ENCODE measurements at places on chromosomes 3 and 15.

GRCh38 chr3:159974-160373 lies 36.6 kb upstream of the CHL1 start:
- DNase-seq, result no peak

DNA sequence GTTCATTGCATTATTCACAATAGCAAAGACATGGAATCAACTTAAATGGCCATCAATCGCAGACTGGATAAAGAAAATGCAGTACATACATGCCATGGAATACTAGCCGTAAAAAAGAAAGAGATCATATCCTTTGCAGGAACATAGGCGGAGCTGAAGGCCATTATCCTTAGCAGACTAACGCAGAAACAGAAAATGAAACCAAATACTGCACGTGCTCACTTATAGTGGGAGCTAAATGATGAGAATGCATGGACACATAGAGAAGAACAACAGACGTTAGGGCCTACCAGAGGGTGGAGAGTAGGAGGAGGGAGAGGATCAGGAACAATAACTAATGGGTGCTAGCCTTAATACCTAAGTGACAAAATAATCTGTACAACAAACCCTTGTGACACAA lies 57.9 kb downstream of the RASA2 start:
- no peak for DNase-seq

DNA sequence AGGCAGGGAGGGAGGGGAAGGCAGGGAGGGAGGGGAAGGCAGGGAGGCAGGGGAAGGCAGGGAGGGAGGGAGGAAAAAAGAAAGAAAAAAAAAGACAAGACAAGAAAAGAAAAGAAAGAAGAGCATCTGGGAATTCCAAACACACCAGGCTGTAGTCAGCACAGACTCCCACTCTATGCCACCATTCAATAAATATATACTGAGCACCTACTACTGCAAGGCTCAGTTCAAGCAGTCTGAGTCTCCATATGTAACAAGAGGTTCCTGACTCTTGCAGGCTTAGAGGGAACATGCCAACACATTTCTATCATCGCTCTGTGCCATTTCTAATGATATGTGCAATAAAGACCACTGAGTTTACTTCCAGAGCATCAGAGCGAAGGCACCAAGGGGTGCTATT lies 47.7 kb downstream of the ANXA2 start:
- no peak for DNase-seq

GRCh38 chr3:153443961-153444360 lies 281.9 kb downstream of the RAP2B start:
- no peak for DNase-seq

- DNase-seq, result no peak
Measured at GRCh38 chr3:52456800-52457183, 1.4 kb downstream of the NISCH start.

DNA sequence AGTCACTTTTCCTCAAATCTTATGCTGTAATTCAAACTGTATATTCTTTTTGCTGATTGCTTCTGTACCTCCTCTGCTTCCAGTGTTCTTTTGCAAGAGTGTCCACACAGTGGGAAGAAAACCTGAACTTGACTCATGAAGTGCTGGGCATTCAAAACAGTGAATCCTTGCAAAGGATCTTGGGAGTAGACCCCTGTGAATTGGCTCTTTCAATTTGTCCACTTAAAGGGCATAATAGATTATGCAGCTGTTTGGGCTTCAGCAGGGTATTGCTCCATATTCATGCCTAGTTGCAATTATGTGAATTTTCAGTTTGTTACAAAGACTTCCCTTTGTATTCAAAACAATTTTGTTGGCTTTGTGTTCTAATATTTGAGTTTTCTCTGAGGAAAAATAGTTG lies 11.4 kb downstream of the ZFAND6 start:
- peak; percentile 96 for DNase-seq

GRCh38 chr15:34994925-34995324 lies 6.8 kb upstream of the ZNF770 start:
- no peak for DNase-seq

GRCh38 chr15:71679223-71679792 lies 131.0 kb upstream of the NR2E3 start:
- no peak for DNase-seq

DNA sequence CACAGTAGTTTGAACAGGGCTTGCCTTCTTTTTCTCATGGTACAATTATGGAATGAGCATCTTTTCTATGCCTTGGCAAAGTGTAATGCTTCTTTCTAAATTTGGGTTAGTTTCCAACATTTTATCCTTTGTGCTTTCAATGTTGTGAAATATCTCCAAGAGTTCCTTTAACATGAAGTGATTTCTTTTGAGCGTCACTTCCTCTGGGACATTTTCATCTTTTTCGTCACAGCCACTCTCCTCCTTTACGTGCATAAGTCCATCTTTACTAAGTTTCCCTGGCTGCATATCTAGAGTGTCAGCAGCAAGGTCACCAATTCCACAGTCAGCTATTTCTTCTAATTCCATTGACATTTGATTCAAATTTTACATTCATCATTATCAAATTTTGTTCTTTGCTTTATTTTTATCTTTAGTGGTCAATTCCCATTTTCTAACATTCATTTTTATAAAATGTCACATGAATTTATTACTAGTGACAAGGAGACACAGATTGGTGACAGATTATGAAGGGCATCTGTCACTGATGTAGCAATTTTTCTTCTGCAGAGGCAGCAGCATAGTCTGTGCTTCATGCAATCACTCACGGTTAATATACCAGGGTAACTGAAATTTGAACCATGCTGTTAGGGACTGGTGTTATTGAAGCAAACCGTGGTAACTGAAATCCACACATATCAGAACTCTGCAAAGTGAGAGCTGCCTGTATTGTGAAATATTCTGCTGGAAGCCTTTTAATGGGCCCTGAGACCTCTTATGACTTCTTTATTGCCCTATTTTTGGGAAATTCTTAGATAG lies 126.5 kb upstream of the THBS1 start:
- DNase-seq, result no peak

- no peak for DNase-seq
Measured at GRCh38 chr15:69945729-69946128, 152.0 kb downstream of the TLE3 start.

GRCh38 chr3:189914799-189915198 lies 205.9 kb downstream of the P3H2 start:
- DNase-seq, result no peak

DNA sequence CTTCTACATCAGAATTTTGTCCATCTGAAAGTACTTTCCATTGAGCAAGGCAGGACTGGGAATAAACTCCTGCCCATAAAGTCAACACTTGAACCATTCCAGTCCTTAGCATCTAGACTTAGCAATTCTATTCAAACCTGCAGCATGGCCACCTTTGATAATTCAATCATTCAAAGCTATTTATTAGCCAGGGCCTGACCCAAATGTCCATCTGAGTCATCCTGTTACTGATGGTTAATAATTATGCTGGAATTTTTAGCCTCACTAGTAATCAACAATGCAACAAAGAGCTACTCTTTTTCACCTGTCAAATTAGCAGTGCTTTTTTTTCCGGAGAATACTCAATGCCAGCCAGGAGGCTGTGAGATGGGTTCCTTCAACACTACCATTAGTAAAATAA lies 72.7 kb upstream of the SNRK start:
- no peak for DNase-seq

GRCh38 chr3:13706451-13706850 lies 157.5 kb downstream of the FBLN2 start:
- DNase-seq, result no peak

DNA sequence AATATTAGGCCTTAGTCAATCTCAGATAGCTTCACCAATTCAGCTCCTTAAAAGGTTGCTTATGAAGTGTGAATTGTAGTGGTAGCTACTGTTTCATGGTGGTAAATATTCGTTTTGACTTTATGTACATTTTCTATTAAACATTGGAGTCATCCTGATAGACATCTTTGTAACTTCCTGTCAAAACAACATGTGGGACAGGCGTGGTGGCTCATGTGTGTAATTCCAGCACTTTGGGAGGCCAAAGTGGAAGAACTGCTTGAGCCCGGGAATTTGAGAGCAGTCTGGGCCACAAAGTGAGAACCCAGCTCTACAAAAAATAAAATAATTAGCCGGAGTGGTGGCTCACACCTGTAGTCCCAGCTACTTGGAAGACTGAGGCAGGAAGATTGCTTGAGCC lies 2.0 kb upstream of the TRIM59 start:
- no peak for DNase-seq

GRCh38 chr15:78193731-78194567 lies 40.4 kb downstream of the ACSBG1 start:
- no peak for DNase-seq

GRCh38 chr15:77507911-77508310 lies 87.2 kb downstream of the HMG20A start:
- peak; percentile 59 for DNase-seq

DNA sequence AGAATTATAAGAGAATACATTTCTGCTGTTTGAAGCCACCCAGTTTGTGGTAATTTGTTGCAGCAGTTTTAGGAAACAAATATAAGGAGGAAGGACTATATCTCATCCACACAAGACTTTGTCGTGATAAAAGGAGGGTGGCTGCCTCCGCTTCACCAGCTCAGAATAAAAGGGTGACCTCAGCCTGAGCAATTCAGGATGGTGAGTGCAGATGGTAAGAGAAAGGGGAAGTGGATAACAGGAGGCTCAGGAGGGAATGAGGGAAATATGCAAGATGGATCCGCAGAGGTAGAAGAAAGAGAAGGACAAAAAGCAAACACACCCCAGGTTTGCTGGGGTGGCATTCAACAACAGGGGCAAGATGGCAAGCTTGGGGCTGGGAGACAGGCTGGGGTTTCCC lies 108.1 kb upstream of the TNFAIP8L3 start:
- no peak for DNase-seq

DNA sequence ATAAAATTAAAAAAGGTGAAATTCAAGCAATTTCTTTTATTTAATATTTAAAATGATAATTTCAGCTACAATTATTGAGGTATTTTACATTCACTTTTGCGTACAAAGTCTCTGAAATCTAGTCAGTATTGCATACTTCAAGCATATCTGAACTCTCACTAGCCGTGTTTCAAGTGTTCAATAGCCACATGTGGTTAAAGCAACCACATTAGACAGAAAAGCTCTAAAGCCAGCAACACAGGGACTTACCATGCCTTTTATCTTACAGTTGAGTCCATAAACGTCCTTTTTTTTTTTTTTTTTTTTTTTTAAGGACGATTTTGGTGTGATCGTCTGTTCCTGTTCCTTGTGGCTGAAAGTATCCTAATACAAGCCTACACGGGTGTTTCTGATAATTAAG lies 257.0 kb upstream of the RGMA start:
- DNase-seq, result no peak

DNA sequence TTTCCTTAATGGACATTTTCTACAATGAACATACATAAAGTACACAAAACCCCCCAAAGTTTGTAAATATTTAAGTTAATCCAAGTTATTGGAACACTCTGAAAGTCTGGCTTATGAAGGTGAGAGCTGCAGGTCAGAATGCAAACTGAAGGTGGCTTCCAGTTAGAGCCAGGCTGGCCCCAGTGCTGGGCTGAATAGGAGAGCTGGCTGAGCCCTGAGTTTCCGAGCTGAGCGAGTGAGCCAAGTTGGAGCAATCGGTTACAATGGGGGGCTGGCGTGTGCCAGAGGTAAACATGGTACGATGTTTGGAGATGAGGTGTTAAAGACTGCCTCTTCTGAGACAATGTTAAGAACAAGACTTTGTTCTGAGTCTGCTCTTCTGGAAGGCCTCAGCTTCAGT lies 230.8 kb upstream of the MCTP2 start:
- no peak for DNase-seq

GRCh38 chr3:158121295-158121694 lies 11.4 kb downstream of the RSRC1 start:
- no peak for DNase-seq

- no peak for DNase-seq
Measured at GRCh38 chr15:23857028-23857641, 170.0 kb upstream of the NDN start.

DNA sequence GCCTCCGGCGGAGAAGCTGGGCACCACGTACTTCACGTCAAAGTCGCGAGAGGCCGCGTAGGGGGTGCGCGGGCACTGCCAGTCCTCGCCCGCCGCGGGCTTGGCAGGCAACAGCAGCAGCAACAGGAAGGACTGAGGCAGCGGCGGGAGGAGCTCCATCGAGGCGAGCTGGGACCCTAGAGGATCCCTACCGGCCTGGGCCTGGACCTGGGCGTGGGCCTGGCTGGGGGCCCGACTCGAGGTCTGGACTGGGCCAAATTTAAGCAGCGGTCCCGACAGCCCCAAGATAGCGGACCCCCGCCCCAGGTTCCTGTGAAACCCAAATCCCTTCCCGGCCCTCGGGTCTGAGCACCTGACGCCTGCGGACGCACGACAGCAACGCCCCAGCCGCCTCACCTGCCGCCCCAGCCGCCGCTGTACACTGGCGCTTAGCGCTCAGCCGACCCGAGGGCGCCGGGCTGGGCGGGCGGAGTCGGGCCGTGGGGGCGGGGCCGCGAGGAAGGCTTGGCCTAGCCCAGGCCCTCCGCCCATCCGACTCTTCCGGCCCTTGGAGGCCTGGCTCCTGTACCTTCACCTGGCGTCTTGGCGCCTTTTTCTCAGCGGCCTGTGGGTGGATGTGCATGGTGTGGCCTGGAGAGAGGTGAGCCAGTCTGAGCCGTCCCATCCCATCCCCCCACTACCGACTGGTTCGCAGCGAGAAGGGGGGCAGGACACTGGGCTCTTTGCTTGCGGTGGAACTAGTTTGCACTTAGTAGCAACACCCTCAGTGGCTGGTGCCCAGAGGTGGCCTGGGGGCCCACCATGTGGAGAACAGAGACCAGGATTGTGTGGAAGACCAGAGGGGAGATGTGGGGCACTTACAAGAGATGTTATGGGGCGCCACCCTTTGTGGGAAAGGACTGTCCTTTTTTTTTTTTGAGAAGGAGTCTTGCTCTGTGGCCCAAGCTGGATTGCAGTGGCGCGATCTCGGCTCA lies at the start of gene MST1R:
MST1R (minus strand) TSS at position 423 of the 974 bp plus-strand sequence; CDS start at position 159, 264 bp downstream.
- DNase-seq, result no peak

DNA sequence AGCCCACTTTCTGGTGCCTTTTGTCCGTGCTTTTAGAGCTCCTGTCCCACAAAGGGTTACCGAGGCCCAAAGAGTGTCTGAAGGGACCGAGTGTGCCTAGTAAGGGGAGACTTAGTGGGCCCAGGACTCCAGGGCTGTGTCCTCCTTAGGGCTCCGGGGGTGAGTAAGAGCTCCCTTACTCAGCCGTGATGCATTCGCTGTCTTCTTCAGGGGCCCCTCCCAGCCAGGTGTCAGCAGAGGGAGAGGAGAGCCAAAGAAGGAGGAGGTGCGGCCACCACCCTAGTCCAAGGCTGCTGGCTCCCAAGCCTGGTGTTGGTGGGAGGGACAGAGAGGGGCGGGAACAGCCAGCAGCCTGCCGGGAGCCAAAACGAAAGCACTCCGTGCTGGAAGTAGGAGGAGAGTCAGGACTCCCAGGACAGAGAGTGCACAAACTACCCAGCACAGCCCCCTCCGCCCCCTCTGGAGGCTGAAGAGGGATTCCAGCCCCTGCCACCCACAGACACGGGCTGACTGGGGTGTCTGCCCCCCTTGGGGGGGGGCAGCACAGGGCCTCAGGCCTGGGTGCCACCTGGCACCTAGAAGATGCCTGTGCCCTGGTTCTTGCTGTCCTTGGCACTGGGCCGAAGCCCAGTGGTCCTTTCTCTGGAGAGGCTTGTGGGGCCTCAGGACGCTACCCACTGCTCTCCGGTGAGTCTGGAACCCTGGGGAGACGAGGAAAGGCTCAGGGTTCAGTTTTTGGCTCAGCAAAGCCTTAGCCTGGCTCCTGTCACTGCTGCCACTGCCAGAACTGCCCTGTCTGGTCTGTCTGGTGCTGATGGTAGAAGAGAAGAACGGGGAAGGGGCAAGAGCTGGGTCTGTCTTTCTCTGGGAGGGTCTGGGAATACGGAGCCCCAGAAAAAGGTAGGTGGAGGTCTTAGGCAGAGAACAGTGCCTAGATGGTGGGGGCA lies at the start of gene IL17RC:
IL17RC (plus strand) TSS at position 365 of the 947 bp plus-strand sequence; CDS start at position 583, 218 bp downstream.
- DNase-seq, result peak; percentile 91
